ENCODE measurements at places on chromosomes 16 and 17. TPM values are rescaled to one million over a fixed set of nuclear protein-coding genes. Genes with fewer than 3 reads are reported as not detected.

Gene BRICD5
- total RNA-seq, result 3.7 TPM

Gene PLA2G10
- not detected for total RNA-seq

DNA sequence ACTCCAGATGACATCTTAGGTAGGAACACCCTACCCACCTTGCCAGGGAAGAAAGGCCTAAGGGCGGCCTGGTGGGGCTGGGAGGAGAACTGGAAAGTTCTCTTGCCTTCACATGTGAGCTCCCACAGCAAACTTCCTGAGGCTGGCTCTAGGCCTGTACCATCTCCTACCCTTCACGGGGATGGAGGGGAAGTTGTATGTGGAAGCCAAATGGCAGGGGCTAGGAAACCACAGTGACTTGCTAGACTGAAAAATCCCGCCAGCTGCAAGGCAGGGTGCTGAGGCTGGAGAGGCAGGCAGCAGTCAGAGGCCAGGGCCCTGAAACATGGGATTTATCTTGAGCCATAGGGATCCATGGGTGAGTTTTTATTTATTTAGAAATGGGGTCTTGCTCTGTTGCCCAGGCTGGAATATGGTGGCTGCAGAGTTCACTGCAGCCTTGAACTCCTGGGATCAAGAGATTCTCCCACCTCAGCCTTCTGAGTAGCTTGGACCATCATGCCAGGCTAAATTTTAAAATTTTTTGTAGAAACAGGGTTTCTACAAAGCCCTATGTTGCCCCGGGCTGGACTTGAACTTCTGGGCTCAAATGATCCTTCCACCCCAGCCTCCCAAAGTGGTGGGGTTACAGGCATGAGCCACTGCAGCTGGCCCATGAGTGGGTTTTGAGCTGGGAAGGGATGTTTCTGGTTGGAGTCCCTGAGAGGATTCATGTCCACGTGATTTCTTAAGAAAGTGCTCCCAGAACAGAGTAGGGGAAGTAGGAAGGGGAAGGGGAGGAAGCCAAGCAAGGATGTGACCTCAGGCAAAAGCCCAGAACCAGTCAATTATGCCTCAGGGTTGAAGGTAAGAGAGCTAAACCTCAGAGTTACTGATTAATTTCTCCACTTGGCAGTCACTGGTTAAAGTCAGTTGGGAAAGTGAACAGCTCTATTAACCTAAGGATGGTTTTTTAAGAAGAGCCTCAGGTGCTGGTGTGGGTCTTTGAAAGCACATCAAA lies 4.0 kb upstream of the KAT8 start:
- DNase-seq, result no peak
- no peaks in the 10 kb centered on the region for H3K36me3 ChIP-seq
- no peaks in the 10 kb centered on the region for H3K27me3 ChIP-seq
- H3K27ac ChIP-seq, result no peak overlapping the region
- no peak overlapping the region for H3K4me3 ChIP-seq
- peaks cover 13% of the 10 kb centered on the region for H3K4me1 ChIP-seq

DNA sequence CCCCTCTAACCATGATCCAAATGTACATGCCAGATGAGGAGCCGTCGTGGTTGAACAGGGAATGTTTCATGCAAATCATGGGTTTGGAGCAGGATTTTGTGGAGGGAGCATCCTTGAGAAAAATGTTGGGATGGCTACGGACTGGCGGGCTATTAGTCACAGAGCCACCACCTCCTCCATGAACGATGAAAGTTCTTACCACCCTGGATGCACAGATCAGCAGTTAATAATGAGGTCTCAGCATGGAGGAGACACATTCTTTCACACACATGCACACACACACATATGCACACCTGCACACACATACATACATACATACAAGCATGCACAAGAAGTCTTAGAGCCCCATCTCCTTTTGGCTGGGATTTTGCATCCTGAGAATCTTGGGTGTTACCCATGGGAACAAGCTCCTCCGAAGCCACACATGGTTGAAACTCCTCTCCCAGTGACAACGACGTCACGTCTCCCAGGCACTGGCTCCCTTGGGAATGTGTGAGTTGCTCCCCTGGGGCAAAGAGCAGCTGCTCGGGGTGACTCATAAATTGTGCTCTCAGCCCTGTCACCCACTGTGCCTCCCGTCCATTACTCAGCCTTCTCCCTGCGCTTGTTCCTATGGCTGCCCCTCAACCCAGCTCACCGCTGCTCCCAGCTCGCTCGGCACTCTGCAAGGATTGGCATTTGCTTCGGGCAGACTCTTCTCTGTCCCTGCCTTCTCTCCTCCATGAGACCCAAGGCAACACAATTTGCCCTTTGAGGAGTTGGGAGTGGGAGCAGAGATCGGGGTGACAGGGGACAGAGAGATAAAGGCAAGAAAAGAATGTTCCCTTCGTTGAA lies 344.6 kb downstream of the SOX9 start:
- DNase-seq, result peak; percentile 75
- no peaks in the 10 kb centered on the region for H3K27me3 ChIP-seq
- no peaks in the 10 kb centered on the region for H3K36me3 ChIP-seq

- H3K4me3 ChIP-seq, result no peak overlapping the region
- peak; percentile 73 for DNase-seq
- no peak overlapping the region for H3K27ac ChIP-seq
- H3K4me1 ChIP-seq, result no peaks in the 10 kb centered on the region
Measured at GRCh38 chr17:33753452-33753851, 460.4 kb upstream of the ASIC2 start.
